Stimulated activated naive B cell treated with anti-CD40 and anti-IgM and Interleukin-4, amounts not matched to agents 10 μg/mL and 1 μg/mL and 100 μg/mL, for 72 hours (primary cell): ENCODE measurements at places on chromosomes 2 and 18.

GRCh38 chr2:241559323-241560161 is 997 bp downstream of the BOK start:
- peaks cover 11% of the 10 kb centered on the region for H3K36me3 ChIP-seq
- peaks cover 60% of the 10 kb centered on the region for H3K27me3 ChIP-seq
- peaks cover 2% of the 10 kb centered on the region for H3K4me1 ChIP-seq
- peak overlapping the region; percentile 68 for H3K4me3 ChIP-seq
- no peak for DNase-seq

DNA sequence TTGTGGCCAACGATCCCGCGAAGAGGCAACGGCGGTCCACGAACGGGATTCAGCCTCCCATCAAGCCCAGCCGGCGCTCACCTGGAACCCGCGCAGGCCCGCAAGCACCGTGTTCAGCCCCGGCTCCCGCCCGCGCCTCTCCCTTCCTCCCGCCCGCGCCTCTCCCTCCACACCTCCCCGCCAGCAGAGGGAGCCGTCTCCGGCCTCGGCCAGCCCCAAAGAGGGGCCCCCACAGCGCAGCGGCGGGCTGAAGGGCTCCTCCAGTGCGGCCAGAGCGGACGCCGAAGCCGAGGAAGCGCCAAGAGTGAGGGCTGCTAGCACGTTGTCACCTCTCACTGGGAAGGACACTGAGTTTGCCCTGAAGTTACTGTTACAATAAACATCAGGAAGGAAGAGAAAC is 55.3 kb upstream of the LAPTM4A start:
- DNase-seq, result no peak
- H3K27ac ChIP-seq, result no peak overlapping the region
- peaks cover 5% of the 10 kb centered on the region for H3K4me1 ChIP-seq
- H3K4me3 ChIP-seq, result peak overlapping the region; percentile 66
- H3K36me3 ChIP-seq, result no peaks in the 10 kb centered on the region

DNA sequence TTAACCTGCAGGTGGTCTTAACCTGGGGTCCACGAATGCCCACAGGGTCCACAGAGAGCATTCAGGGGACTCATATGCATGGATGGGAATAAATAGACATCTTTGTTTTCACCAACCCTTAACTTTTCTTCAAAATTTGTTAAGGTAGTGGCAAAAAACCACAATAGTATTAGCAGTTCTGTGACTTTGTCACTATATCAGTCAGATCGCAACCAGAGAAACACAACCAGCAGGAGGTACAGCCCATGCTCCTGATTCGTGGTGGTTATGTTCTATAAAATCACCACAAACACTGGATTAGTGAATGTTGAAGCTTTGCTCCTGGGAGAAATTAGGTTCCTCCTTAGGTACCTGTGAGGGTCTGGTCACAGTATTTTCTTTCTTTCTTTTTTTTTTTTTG is 31.6 kb downstream of the B3GNT7 start:
- H3K4me3 ChIP-seq, result no peak overlapping the region
- H3K4me1 ChIP-seq, result no peaks in the 10 kb centered on the region
- H3K36me3 ChIP-seq, result peaks cover 16% of the 10 kb centered on the region
- peaks cover 6% of the 10 kb centered on the region for H3K27me3 ChIP-seq
- no peak overlapping the region for H3K27ac ChIP-seq
- DNase-seq, result no peak

- H3K27me3 ChIP-seq, result no peaks in the 10 kb centered on the region
- H3K4me3 ChIP-seq, result no peak overlapping the region
- DNase-seq, result no peak
- no peaks in the 10 kb centered on the region for H3K4me1 ChIP-seq
- H3K36me3 ChIP-seq, result peaks cover 3% of the 10 kb centered on the region
Observed at GRCh38 chr2:75058427-75058826, 100.0 kb downstream of the POLE4 start.

GRCh38 chr2:25551316-25551715 is 122.1 kb downstream of the DTNB start:
- H3K27me3 ChIP-seq, result no peaks in the 10 kb centered on the region
- no peaks in the 10 kb centered on the region for H3K36me3 ChIP-seq
- no peak overlapping the region for H3K27ac ChIP-seq
- H3K4me3 ChIP-seq, result no peak overlapping the region

GRCh38 chr2:15412309-15412708 is 148.8 kb downstream of the NBAS start:
- H3K4me3 ChIP-seq, result no peak overlapping the region
- H3K27ac ChIP-seq, result no peak overlapping the region
- no peaks in the 10 kb centered on the region for H3K4me1 ChIP-seq
- no peak for DNase-seq

GRCh38 chr2:167258712-167259111 is 370.4 kb downstream of the XIRP2 start:
- H3K27ac ChIP-seq, result no peak overlapping the region
- DNase-seq, result no peak
- no peaks in the 10 kb centered on the region for H3K36me3 ChIP-seq
- H3K4me3 ChIP-seq, result no peak overlapping the region
- H3K4me1 ChIP-seq, result no peaks in the 10 kb centered on the region

- H3K4me1 ChIP-seq, result no peaks in the 10 kb centered on the region
- peaks cover 4% of the 10 kb centered on the region for H3K27me3 ChIP-seq
- DNase-seq, result no peak
- H3K27ac ChIP-seq, result no peak overlapping the region
- no peak overlapping the region for H3K4me3 ChIP-seq
Observed at GRCh38 chr2:238790833-238791230, 57.1 kb upstream of the TWIST2 start.

GRCh38 chr2:199216253-199216652 is 241.5 kb downstream of the SATB2 start:
- DNase-seq, result no peak
- no peaks in the 10 kb centered on the region for H3K4me1 ChIP-seq
- H3K27ac ChIP-seq, result no peak overlapping the region
- H3K27me3 ChIP-seq, result no peaks in the 10 kb centered on the region
- H3K4me3 ChIP-seq, result no peak overlapping the region

- H3K4me1 ChIP-seq, result peaks cover 25% of the 10 kb centered on the region
- H3K4me3 ChIP-seq, result no peak overlapping the region
- peaks cover 9% of the 10 kb centered on the region for H3K36me3 ChIP-seq
- H3K27ac ChIP-seq, result no peak overlapping the region
Observed at GRCh38 chr2:171895786-171896185, 1.7 kb upstream of the SLC25A12 start.

DNA sequence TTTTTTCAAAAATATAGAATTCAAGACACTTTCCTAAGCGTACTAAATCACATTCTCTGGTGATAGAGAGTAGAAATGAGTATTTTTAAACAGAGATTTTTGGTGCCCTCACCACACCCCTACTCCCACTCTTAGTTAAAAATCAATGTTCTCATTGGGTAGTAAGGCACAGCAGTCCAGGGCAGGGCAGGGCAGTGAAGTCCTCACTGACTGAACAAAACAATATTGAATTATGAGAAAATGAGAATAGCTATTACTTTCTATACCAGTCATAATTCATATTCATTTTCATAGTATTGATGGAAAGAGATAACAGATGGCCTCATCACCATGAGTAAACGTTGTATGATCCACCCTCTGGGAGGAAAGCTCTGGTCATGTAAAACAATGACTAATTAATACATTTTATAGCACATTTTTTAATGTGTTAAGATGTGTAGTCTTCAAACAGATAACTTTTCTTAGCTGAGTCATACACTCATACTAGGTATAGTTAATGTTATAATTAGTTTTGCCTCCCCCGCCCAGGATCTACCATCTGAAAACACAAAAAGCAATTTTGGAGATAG is 686.1 kb downstream of the KCNJ3 start:
- no peaks in the 10 kb centered on the region for H3K4me1 ChIP-seq
- DNase-seq, result no peak
- H3K27ac ChIP-seq, result no peak overlapping the region
- H3K36me3 ChIP-seq, result no peaks in the 10 kb centered on the region
- no peak overlapping the region for H3K4me3 ChIP-seq

- H3K36me3 ChIP-seq, result no peaks in the 10 kb centered on the region
- no peak for DNase-seq
- no peaks in the 10 kb centered on the region for H3K4me1 ChIP-seq
- H3K27me3 ChIP-seq, result no peaks in the 10 kb centered on the region
Observed at GRCh38 chr2:189267925-189268579, 88.5 kb upstream of the COL5A2 start.

DNA sequence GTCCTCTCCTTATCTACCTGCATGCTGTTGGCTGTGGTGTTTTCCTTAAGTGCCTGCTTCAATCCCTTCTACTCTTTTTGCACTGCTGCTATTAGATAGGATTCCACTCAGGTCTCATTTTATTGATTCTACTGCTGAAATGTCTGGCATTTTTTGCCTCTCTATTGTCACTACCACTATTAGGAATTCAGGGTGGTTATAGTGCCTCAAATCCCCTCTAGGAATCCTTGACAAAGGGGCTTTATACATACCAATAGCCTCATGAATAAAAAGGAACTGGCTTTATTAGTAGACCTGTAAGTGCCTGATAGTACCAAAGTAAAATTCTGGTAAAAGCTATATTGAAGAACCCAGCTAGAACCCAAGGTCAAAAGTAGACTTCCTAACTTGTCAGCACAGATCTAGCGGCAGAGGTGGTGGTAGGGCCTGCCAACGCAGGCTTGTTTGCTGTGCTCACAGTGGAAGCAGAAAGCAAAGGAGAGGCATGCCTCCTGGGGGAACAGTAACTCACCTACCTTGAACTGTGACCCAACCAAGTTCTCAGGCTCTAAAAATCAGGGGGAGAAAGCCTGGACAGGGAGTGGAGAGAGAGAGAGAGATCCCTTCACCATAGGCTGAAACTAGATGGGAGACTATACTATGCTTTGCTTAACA is 200.8 kb downstream of the RAB3GAP1 start:
- H3K27ac ChIP-seq, result no peak overlapping the region
- H3K36me3 ChIP-seq, result peaks cover 35% of the 10 kb centered on the region
- H3K4me1 ChIP-seq, result peaks cover 9% of the 10 kb centered on the region
- H3K27me3 ChIP-seq, result no peaks in the 10 kb centered on the region
- no peak for DNase-seq

- no peaks in the 10 kb centered on the region for H3K4me1 ChIP-seq
- H3K27ac ChIP-seq, result no peak overlapping the region
- no peak overlapping the region for H3K4me3 ChIP-seq
Observed at GRCh38 chr2:134897932-134898331, 20.7 kb upstream of the CCNT2 start.

- no peak for DNase-seq
- no peak overlapping the region for H3K4me3 ChIP-seq
- no peaks in the 10 kb centered on the region for H3K4me1 ChIP-seq
- H3K36me3 ChIP-seq, result no peaks in the 10 kb centered on the region
Observed at GRCh38 chr2:235468978-235469655, 24.7 kb upstream of the AGAP1 start.

DNA sequence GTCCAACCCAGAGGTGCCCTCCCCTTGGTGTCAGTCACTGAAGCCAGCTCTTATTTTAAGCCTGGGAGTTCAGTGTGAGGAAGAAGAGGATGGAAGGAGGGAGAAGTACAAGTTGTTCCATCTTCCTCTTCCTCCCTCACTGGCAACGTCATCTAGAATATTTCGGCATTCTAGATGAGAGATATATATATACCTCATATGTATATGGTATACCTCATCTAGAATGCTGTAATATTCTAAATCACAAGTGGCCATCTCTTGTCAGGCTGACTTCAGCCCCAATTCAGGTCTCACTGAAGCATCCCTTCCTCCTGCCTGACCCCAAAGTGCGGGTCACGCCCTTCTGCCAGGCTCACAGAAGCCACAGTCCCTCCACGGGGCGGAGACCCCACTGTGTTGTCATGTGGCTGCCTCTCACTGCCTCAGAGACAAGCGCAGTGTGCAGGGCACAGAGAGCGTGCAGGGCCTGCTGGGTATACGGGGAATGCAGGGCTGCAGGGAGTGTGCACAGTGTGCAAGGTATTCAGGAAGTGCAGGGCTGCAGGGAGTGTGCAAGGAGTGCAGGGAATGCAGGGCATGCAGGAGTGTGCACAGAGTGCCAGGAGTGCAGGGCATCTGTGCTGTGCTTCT is 32.8 kb upstream of the B3GNT7 start:
- DNase-seq, result no peak
- H3K27me3 ChIP-seq, result no peaks in the 10 kb centered on the region
- peaks cover 31% of the 10 kb centered on the region for H3K36me3 ChIP-seq
- H3K4me3 ChIP-seq, result peak overlapping the region; percentile 37
- H3K4me1 ChIP-seq, result peaks cover 35% of the 10 kb centered on the region
- H3K27ac ChIP-seq, result peak overlapping the region; percentile 88

GRCh38 chr2:24863641-24864040 is 56.4 kb downstream of the ADCY3 start:
- no peak overlapping the region for H3K4me3 ChIP-seq
- H3K4me1 ChIP-seq, result peaks cover 6% of the 10 kb centered on the region
- H3K27ac ChIP-seq, result no peak overlapping the region
- DNase-seq, result no peak
- peaks cover 68% of the 10 kb centered on the region for H3K36me3 ChIP-seq

- H3K27me3 ChIP-seq, result no peaks in the 10 kb centered on the region
- no peak for DNase-seq
- H3K27ac ChIP-seq, result no peak overlapping the region
- no peak overlapping the region for H3K4me3 ChIP-seq
Observed at GRCh38 chr2:155190342-155190741, 491.8 kb downstream of the KCNJ3 start.

DNA sequence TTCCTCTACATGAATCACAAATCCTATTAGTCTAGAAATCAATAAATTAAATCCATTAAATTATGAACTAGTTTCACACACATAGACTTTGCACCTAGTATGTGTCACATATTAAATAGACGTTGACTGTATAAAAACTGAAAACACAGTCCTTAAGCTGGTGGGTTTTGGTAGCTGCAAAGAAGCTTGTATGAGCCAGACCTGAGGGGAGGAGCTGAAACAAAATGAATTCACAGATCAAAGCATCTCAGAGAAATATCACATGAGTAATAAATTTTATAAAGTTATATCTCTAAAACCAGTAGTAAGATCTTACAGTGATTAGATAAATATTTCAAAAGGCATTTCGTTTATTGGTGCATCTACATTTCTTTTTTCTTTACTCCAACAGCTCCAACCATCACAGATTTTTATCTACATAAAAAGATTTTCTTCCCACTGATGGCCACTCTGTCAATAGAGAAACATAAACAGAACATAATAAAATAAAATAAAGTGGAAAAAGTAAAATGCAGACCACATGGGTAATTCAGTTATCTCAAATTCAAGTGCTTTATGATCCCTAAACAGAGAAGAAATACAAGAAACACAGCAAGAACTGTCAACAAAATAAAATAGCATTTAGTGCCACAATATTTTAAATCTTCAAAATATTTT is 420.0 kb upstream of the CYRIA start:
- H3K27ac ChIP-seq, result no peak overlapping the region
- H3K27me3 ChIP-seq, result no peaks in the 10 kb centered on the region
- H3K4me3 ChIP-seq, result no peak overlapping the region
- DNase-seq, result no peak
- H3K4me1 ChIP-seq, result no peaks in the 10 kb centered on the region

GRCh38 chr2:186399082-186399644 is 86.9 kb upstream of the ZC3H15 start:
- no peaks in the 10 kb centered on the region for H3K27me3 ChIP-seq
- H3K4me3 ChIP-seq, result no peak overlapping the region
- no peak for DNase-seq
